RWPE1 (cell line): ENCODE measurements at places on chromosomes 16 and 17.

- DNase-seq, result no peak
Measured at GRCh38 chr16:15509593-15510535, 75.5 kb downstream of the BMERB1 start.

DNA sequence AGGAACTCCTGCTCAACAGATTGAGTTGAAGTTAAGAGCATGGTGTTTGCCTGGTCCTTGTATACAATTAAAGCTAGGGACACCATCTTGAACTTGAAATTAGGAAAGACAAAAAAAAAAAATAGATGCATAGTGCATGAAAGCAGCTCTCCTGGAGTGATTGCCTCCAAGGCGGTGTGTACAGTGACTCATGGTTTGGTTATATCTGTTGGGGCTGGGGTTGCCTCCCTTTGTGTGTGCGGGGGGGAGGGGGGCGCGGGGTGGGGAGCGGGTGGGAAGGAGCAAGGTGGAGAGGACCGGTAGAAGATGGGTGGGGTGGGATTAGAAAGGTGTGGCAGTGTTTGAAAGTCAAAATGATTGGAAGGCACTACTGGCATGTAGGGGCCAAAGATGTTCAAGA lies 3.4 kb downstream of the TMED6 start:
- no peak for DNase-seq

DNA sequence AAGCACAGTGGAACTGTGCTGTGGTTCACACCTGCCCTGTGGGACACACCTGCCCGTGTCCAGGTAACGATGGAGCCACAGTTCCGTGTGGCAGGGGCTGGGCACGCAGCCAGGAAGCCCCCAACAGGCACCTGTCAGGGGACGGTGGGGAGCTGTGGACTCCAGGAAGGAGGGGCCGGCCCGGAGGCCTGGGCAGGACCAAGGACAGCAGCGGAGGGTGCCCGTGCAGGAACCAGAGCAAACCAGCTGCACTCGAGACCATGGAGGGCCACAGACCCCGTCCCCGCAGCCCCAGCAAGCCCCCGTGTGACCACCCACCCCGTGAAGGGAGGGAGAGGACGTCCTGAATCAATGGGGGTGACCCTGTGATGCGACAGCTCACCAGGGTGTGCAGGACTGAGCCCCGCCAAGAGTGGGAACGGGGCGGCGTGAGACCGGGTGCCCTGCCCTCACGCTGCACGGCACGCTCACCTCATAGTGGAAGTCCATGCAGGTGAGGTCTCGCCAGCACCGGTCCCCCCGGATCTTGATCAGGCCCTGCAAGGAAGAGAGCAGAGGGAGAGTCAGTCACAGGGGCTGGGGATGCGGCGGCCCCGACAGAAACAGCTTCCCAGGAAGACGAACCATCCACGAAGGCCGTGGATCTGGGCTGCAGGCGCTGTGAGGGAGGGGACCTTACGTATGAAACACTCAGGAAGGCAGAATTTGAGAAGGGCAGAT lies 78.1 kb downstream of the LMF1 start:
- DNase-seq, result no peak

DNA sequence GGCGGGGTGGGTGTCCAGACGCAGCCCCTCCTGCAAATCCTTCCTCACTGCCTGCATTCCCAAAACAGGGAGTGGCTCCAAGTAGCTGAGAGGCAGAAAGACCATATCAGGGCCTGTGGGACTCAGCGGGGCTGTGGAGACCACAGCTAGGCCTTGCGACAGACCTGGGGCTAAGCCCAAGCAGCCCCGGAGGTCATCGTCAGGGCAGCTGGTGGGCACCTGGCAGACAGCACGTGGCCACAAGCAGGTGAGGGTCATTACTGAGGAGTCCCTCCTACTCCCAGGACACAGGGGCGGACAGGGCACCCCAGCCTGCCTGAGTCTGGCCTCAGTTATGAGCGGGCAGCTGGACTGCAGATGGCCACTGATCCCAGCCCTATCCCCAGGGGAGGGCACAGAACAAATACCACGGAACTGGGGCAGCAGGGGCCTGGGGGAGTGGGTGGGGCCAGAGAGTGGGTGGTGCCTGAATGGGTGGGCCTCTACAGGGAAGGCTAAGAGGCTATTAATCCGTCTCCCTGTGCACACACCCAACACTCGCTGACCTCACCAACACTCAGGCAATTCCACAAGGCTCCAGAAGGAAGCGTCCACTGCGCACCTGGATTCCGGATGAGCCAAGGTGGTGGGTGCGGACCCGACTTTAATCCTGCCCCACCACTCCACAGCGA lies 8.5 kb downstream of the HS3ST6 start:
- no peak for DNase-seq

DNA sequence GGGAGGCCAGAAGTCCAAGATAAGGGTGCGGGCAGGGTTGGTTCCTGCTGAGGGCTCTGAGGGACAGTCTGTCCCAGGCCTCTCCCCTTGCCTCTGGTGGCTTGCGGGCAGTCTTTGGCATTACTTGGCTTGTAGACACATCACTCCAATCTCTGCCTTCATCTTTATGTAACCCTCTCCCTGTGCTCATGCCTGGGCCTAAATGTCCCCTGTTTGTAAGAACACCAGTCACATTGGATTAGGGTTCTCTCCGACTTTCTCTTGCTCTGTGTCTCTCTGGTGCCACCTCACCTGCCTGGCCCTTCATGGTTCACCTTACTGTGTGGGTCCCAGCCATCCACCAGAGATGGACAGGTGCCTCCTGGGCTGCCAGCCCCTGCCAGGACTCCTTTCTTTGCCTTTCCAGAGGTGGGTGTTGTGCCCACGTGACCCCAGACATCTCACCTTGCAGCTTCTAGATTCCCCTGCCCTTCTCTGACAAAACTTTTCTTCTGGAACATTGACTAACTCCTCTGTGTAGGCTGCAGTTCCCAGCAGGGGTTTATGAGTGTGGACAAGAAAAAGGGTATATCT lies 205.8 kb downstream of the MSI2 start:
- no peak for DNase-seq

- no peak for DNase-seq
Measured at GRCh38 chr17:80961541-80962330, 29.9 kb upstream of the CHMP6 start.

GRCh38 chr17:38451030-38451839 lies 23.0 kb downstream of the ARHGAP23 start:
- DNase-seq, result peak; percentile 90

DNA sequence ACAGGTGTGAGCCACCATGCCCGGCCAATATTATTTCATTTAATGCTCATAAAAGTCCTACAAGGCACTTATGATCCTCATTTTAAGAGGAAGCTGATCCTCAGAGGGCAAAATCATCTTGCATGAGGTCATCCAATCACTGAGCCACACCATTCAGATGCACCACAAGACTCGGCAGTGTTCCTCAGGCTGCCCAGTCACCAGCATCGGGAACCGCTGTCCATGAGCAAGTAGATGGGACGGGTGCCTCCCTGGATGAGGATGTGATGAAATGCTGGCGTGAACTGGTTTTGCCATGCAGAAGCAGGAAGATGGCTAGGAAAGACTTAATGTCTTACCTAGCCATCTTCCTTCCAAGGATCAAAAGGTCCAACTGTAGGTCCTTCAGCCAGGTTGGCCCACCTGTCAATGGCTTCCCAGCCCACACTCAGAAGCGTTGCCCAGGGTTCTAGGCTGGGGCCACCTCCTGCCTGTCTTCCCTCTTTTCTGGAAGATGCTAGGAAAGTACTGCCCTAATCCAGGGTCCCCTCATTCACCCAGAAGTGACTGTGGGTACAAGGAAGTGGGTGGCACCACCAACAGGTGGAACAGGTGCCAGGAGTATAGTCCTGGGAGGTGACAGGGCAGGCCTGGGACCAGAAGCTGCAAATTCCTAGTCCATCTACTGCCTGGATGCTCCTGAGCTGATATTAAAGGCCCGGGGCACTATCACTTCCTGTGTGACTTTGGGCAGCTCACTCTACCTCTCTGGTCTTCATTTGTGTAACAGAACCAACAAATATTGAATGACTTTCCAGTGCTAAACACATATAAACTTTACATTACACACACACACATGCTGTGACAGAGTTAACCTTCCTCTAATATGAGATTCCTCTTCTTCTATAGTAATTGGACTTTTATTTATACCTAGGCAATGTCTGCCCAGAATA lies 32.2 kb upstream of the CRYBA1 start:
- DNase-seq, result no peak

GRCh38 chr16:81311762-81312161 lies 3.0 kb upstream of the GAN start:
- DNase-seq, result no peak

GRCh38 chr16:396605-397004 lies 394 bp upstream of the NME4 start:
- no peak for DNase-seq

- no peak for DNase-seq
Measured at GRCh38 chr17:81821603-81822311, 11.3 kb downstream of the MCRIP1 start.

- peak; percentile 37 for DNase-seq
Measured at GRCh38 chr17:56887552-56888467, 26.0 kb downstream of the TRIM25 start.

GRCh38 chr17:21542991-21543390 lies 149.3 kb upstream of the KCNJ18 start:
- no peak for DNase-seq

- no peak for DNase-seq
Measured at GRCh38 chr17:62862251-62862650, 54.1 kb upstream of the MARCHF10 start.

GRCh38 chr16:88524973-88525662 lies 45.1 kb upstream of the ZC3H18 start:
- DNase-seq, result no peak

- DNase-seq, result no peak
Measured at GRCh38 chr16:53692146-53692545, 11.5 kb downstream of the RPGRIP1L start.

DNA sequence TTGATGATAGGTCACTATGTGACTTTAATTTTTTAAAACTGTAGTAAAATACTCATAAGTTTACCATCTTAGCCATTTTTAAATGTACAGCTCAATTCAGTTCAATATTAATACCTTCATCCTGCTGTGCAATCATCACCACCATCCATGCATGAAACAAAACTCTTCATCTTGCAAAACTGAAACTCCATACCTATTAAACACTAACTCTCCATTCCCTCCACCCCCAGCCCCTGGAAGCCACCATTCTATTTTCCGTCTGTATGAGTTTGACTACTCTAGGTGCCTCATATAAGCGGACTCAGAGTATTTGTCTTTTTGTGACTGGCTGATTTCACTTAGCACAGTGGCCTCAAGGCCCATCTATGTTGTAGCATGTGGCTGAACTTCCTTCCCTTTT lies 9.4 kb upstream of the CNEP1R1 start:
- DNase-seq, result no peak

- DNase-seq, result peak; percentile 23
Measured at GRCh38 chr16:83552228-83552627, 255.6 kb upstream of the HSBP1 start.

GRCh38 chr16:2009164-2009711 lies 383 bp downstream of the ZNF598 start:
- DNase-seq, result no peak

DNA sequence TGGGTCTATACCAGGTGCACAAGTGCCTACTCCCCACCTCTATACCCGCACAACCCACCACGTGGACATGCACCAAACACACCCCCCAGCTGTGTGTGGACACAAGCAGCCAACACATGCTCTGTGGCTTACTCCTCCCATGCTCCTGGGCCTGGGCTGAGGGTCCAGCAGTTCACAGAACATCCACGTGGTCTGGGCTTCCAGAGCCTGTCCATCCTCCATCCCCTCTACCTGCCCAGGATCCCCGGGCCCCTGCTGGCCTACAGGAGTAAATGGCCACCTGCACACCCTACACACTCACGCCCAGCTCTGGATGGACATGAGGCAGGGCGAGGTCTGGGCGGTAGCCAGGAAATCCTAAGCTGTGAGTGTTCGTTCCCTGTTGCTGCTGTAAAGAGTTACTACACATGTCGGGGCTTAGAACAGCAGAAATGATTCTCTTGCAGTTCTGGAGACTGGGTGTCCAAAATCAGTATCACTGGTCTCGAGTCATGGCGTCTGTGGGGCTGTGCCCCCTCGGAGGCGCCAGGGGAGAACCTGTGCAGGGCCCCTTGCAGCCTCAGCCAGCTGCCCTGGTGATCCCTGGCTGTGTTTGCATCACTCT lies 15.0 kb upstream of the RAI1 start:
- DNase-seq, result peak; percentile 68

DNA sequence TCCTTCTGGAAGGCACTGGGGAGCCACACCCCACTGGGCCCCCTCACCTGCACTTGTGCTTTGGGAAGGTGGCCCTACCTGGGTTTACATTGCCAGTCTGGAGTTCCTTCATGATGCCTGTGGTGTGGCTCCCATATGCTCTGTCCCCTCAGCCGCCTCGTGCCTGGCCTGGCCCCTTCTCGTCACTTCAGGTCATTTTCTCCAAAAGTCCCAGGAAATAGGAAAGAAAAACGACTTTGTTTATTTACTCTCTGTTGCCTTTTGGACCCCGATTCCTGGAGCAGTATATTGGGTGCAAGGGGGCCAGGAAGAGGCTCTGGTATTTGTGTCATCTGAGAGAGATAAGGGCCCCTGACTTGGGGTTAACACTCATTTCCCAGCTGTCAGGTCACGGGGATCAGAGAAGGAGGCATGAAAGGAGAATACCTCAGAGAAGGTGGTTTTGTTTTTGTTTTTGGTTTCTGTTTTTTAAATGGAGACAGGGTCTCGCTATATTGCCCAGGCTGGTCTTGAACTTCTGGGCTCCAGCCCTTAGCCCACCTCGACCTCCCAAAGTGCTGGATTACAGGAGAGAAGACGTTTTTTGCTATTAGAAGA lies 4.7 kb downstream of the SOCS3 start:
- DNase-seq, result no peak
